ENCODE measurements at places on chromosomes 2 and 18.
A peak's percentile ranks its signal among the peaks of the same experiment; 100 is the strongest.

GRCh38 chr2:139684286-139684860 lies 904.2 kb upstream of the NXPH2 start:
- no peak for DNase-seq

DNA sequence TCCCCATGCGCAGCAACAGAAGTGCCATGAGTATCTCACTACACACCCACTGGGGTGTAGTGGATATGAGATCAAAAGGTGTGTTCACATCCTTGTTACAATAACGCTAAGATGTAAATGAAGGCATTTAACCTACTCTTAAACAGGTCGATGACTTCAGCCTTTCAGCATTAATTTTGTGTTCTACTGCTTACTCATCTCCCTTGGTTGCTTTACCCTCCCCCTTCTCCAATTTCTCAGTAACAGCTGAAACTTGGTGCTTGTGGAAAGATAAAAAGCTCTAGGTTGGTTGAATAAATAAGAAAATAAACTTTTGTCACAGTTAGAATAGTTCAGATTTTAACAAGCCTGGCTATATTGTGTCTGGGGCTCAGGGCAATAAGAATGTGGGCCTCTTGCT lies 147.5 kb upstream of the SESTD1 start:
- DNase-seq = peak; percentile 27

DNA sequence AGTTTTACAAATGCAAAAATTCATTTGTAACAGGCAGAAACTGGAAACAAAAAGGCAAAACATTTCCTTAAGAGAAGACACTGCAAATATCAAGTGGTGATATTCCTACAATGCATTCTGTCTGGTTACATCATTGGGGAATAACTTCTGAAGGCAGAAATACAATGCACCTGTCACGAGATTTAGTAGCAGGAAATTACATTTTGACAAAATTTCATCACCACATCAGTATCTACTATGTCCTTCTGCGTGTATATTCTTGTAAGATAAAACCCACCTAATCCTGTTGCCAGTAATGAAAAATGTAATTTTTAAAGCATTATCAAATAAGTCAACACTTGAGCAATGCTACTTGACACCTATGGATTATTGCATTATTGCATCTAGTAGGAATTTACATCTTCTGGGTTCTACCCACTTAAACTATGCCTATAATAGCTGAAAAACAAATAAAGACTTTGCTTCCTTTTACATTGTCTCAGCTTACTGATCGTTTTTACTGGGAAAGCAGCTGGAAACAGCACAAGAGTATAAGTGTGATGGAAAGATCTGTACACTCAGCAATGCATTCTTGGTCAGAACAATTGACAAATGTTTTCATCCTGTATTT lies 59.5 kb downstream of the IRS1 start:
- no peak for DNase-seq

- peak; percentile 24 for DNase-seq
Observed at GRCh38 chr2:12032975-12033374, 286.5 kb downstream of the LPIN1 start.

DNA sequence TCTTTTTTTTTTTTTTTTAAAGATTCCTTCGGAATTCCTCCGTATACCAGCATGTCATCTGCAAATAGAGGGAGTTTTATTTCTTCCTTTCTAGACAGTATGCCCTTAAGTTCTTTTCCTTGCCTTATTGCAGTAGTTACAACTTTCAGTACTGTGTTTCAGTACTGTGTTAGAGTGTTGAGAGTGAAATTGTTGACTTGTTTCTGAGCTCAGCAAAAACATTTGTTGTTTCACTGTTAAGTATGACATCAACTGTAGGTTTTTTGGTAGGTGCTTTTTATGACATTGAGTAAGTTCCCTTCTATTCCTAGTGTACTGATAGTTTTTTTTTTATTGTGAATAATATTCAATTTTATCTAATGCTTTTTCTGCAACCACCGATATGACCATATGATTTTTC lies 43.9 kb downstream of the ACVR2A start:
- no peak for DNase-seq

GRCh38 chr2:235283246-235283645 lies 210.6 kb upstream of the AGAP1 start:
- DNase-seq = peak; percentile 57

- no peak for DNase-seq
Observed at GRCh38 chr2:73984203-73984921, at the start of gene TET3. Gene TET3, plus strand, starts transcription at chr2:73984910. Its CDS starts 1,494 bp downstream, at chr2:73986404.

DNA sequence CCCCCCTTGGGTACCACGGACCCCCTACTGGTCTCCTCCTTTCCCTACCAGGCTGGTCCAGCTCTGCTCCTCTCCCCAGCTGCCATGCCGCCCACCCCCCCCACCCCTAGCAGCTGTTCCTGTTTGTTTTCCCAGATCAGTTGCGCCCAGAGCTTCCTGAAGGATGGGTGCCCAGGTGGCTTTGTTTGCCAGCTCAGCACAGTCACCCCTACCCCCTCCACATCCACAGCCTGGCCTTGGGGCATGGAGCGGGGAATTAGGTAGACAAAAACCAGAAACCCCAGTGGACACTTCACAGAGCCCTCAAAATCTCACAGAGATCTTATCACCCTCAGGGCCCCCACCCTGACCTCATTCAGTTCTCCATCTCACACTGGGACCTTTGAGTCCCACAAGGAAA lies 3.7 kb upstream of the CRYBA2 start:
- DNase-seq = no peak

DNA sequence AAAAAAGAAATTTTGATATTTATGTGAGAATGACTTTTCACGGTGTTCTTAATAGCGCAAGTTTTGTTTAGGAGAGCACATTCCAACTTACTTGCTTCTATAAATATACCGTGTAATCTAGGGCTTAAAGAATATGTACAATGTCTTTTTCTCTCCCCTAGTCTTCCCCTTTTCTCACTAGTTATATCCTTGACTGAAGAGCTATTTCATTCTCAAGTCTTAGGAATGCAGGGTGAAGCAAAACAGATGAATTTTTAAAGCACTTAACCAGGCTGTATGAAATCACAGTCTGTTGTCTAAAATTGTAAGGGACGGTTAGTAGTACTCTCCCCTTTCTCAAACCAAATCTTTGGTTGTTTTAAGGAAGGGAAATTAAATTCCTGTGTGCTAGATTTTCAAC lies 29.6 kb upstream of the SLC30A6 start:
- peak; percentile 42 for DNase-seq

GRCh38 chr2:182281276-182281675 lies 145.6 kb downstream of the PDE1A start:
- no peak for DNase-seq

DNA sequence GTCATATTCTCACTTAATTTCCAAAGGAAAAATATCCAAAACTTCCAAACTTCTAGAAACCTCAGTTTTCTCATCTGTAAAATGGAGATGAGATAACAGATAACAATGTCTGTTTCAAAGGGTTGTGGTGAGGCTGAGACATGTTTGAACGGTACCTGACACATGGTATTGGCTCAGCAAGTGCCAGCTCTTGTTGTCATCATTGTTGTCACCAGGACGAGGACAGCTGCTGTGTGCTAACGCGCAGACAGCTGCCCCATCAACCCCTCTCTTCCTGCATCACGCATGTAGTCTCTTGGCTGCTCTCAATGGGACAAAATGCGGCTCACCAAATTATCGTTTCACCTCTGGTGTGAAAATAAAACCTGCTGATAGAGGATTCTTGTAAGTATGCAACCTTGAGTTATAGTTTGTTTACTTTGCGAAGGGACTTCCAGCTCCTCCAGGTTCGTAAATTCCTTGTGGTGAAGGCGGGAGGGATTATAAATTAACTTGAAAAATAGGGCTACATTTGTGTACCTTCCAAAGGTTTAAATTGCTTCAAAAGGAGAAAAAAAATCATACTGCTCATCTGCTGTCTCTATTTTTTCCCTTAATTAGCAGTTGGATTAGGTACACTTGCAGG lies 605.4 kb downstream of the BCL11A start:
- no peak for DNase-seq

DNA sequence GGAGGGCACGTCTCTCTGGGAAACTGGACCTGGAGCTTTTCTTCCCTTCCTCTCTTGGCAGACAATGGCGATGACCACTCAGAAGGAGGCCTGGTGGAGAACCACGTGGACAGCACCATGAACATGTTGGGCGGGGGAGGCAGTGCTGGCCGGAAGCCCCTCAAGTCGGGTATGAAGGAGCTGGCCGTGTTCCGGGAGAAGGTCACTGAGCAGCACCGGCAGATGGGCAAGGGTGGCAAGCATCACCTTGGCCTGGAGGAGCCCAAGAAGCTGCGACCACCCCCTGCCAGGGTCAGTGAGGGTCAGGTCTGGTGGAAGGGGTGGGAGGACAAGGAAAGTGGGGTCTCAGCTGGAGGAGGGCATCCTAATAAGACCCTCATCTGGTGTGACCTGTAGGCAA lies 27.3 kb downstream of the IGFBP2 start:
- DNase-seq = no peak

DNA sequence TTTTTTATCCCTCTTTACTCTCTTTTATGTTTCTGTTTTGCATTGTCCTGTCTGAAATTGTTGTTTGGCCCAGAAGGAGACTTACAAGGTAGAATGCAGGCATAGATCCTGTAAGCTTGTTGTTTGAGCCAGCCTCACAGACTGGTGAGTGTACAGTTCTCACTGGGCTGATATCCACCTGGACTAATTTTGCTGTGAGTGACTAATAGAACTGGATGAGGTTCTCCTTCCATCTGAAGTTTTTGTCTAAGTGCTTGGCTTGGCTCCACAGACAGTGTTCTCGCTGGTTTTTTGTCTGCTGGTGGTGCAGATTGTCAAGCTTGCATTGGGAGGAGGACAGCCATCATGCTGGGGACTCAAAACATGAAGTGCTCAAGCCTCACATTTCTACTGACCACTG lies 495.7 kb downstream of the TSN start:
- no peak for DNase-seq

DNA sequence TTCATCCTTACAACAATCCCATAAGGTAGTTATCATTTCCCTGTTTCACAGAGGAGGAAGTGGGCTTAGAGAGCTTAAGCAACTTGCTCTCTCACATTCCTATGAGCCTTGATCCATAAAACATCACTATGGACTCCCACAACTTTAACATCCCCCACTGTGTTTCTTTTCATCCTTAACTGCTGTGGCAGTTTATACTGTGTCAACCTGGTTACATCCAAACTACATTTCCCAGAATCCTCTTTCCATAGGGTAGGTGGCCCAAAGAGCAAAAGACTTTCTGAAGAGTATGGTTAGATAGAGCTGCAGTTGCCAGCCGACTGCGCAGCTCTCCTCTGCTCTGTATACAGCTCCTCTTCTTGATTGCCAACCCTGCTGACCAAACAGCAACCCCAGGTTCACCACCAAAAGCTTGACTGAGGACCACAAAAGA lies 22.5 kb downstream of the MAP3K2 start:
- DNase-seq = peak; percentile 43

DNA sequence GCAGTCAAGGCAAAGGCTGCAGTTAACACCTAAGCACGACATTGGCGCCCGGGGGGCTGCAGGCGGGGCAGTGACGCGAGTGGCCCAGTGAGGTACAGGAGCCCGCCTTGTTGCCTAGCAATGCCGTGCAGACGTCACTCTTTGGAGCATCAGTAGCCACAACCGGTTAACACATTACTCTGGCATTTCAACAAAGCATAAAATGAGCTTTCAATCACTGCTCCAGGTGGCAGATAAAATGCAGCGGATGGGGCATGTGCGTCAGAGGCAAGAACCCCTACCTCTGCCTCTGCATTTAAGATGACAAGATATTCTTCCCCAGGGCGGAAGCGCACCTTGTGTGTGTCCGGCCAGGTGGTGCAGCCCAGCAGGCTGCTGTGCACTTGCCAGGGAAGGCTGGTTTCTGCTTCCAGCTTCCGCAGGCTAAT lies 139.4 kb downstream of the MTCL1 start:
- DNase-seq = peak; percentile 79

DNA sequence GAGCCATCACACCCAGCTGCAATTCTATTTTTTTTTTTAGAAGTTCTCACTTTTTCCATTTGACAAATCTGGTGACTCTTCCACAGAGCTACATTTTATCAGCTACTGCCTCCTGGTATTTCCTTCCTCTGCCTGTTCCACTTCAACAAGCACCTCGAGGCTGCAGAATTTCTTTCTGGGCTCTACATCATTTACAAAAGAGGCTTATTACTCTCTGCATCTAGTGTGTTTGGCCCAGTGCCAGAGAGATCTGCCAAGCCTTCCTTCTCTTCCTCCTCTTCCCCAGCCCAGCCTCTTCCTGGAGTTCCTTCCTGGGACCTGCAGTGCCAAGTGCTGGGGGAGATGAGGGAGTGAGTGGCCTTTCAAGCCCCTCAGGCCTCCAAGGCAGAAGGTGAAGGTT lies 119.6 kb upstream of the ITGA6 start:
- no peak for DNase-seq

DNA sequence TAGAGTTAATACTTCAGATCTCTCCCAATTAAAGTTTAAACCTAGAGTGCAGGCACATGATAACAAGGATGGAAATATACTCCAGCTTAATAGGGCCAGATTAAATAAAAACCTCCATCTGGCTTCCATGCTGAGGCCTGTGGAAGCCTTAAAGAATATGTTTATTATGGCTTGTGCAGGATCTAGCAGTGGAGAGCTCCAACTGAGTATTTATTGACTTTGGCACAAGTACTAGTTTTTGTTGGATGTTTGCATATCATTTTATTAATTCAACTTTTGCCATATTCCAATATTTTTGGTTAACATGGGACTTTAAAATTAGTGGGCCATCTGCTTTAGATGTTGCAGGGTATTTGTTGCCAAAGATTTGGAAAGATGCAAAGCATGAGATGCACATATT lies 860.4 kb upstream of the SOX11 start:
- DNase-seq = no peak

DNA sequence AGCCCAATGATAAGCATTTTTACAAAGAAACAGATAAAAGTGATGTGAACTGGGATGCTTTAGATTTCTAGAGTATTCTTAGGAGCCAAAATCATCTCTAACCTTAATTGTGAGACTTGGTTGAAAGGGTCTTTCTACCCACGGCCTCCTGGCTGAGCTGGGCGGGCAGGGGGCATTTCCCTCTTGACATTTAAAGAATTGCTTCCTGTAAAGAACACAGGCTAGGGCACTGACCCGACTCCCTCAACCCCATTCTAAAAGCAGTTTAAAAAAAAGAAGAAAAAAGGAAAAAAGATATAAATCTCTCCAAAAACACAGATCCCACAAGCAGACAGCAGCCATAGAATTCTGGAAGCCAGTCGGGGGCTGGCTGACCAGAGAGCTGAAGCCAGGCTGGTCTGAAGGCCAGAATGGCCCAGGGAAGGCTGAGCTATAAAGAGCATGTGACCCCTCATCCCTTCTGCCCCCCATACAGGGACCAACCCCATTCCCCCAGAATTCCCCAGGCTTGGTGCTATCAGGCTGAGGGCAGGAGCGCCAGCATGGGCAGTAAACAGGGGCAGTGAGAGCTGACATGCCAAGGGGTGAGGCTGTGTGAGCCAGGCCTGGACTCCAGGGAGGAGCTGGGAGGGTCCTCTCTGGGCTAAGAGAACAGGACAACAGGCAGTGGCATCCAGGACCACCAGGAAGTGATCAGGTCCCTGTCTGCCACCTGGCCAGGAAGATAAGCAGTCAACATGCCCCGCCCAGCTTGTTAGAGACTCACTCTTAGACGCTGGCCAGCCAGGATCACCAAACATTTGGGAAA lies 188.5 kb downstream of the HDAC4 start:
- DNase-seq = no peak

DNA sequence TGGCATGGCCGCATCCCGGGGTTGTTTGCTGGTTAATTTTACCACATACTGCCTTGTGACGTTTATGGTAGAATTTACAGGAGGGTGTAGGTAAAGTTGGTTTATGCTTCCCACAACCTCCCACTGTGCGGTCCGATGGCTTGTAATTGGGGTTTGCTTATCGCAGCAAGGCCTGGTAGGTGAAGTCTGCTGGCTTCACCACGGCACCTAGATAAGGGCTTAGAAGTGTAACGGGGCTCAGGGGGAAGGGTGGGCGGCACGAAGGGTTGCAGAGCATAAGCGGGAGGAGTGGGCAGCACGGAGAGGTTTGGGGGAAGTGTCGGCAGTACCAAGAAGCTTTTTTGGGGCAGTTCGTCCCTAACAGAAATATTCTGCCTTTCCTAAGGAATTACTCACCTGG lies 39.0 kb upstream of the TMEM131 start:
- DNase-seq = no peak
